Activated effector memory CD4-positive, alpha-beta T cell treated with anti-CD3 and anti-CD28 coated beads, Interleukin-2, amount 50 U/mL, for 16 hours (primary cell): ENCODE measurements at places on chromosomes 2 and 18.

DNA sequence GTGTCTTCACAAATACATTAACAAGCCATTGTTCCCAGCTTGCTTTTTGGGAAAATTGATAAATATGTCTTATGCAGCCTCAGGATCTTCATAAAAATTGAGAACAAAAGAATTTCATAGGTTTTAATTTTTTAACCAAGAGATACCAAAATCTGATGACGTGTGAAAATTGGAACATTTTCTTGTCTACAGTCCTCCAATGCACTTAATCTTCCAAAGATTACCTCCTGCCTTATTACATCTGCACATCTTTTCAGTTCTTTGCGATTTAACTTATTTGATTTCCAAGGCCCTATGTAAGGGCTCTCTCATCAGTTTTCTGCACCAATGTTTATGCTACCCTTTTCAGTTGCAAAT lies 3.1 kb downstream of the MRPL35 start:
- DNase-seq = no peak

GRCh38 chr2:239946562-239946863 lies 78.6 kb downstream of the NDUFA10 start:
- DNase-seq = peak; percentile 55

DNA sequence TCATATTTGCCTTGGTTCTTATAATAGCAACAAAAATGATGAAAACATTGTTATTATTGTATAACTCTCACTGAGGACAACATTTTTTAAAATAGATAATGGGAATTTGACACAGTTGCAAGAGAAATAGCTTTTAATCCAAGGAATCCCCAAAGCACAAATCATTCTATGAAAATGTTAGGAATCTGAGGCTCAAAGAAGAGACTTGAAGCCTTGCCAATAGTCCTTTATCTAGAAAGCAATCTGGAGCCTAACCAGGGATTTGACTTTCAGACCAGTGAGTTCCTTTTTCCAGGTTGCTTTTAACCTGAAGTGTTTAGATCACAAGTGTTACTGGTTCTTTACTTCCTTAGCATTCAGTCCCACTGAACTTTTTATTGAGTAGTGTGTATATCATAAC lies 574.5 kb upstream of the ZEB2 start:
- DNase-seq = no peak

GRCh38 chr18:59123588-59124369 lies 15.9 kb upstream of the SEC11C start:
- no peak for DNase-seq

- DNase-seq = no peak
Observed at GRCh38 chr2:15069149-15069548, 436.6 kb downstream of the LRATD1 start.

DNA sequence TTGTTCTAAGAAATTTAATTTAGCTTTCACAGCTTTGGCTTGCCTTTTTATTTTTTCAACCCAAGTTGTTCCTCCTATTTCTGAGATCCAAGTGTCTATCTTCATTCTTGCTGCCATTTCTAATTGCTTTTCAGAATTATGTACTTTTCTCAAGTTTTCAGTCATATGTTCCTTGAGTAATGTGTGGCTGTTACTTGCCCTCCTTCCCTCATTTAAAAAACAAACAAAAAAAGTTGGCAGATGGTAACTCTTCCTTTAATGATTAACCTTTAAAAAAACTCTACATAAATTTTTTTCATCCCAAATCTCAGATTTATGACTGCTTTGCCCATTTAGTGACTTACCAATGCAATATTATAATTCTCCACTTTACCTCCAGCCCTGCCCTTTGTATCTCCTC lies 131.3 kb downstream of the GALNT3 start:
- no peak for DNase-seq

GRCh38 chr2:64972876-64973275 lies 16.3 kb upstream of the SLC1A4 start:
- no peak for DNase-seq

DNA sequence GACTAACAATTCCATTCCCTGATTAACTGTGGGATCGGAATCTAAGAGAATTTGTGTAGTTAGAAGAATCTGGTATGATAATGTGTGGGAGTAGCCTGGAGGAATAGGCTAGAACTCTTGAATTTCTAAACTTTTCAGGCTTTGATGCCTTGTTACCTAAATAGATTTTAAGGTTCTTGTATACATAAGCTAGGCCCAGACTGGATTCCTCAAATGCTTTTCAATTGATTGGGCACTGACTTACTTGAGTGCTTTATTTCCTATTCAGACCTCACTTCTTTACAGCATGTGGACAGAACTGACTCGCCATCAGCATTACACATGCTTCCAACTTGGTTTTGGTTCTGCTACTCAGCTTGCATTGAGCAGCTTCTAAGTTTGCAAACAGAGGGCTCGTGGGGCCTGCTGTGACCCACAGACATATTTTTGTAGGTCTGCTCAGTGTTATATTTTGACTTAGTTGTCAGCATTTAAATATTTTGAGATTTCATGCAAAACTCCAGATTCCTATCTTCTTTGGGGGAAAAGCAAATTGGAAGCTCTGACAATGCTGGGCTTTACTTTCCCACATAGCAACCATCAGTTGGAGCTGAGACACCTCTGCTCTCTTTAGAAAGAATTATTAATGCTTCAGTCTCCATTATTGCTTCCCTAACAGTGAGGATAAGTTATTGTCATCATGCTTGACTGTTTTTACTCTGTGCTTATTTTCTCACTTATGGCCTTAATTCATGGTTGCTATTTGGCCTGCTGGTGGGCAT lies 5.7 kb downstream of the PARD3B start:
- no peak for DNase-seq

DNA sequence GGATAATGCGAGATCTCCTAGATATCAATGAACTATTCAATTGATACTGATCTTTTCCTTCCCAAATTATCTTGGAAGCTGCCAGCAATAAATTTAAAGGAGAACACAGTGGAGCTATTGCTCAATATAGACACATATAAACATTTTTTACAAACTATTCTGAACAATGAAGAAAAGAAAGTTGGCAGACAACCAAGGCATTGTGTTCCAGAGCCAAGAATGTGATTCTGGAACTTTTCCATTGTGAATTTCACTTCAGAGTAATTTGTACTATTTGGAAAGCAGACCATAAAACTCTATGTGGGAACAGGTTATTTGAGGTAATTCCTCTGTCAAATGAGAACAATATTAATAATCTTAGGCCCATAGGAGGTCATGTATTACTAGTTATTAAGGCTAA lies 588.2 kb downstream of the IRS1 start:
- DNase-seq = no peak

DNA sequence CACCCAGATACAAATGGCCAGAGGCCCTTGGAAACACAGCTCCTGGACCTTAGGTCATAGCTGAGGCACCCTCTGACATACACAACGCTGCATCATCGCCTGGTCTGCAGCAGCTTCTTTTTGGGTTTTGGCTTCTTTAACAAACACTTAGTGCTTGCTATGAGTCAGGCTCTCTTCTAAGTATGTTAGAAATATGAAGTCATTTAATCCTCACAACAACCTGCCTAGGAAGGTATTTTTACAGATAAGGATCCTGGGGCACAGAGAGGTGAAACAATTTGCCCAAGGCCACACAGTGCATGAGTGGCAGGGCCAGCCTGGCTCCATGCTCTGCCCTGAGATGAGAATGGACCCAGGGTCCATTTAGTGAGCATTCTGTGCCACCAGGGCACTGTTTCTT lies 96.6 kb downstream of the TMEM17 start:
- DNase-seq = no peak

GRCh38 chr2:222869252-222869560 lies 8.4 kb downstream of the ACSL3 start:
- DNase-seq = no peak

DNA sequence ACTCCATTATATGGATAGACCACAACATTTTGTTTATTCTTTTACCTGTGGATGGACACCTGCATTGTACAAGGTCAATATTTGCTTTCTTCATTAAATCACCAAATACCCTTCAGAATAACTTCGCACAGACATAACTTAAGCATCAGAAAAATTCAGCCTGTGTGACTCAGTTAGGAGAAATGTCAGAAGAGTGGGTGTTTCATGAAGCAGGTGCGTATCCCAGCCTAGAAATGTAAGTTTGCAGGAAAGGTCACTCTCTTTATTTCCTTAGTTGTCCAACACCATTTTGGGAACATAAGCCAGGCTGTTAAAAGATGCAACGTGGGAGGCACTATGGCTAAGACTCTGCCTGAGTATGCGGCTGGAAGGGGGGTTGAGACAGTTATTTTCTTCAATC lies 48.6 kb upstream of the FHL2 start:
- DNase-seq = no peak

DNA sequence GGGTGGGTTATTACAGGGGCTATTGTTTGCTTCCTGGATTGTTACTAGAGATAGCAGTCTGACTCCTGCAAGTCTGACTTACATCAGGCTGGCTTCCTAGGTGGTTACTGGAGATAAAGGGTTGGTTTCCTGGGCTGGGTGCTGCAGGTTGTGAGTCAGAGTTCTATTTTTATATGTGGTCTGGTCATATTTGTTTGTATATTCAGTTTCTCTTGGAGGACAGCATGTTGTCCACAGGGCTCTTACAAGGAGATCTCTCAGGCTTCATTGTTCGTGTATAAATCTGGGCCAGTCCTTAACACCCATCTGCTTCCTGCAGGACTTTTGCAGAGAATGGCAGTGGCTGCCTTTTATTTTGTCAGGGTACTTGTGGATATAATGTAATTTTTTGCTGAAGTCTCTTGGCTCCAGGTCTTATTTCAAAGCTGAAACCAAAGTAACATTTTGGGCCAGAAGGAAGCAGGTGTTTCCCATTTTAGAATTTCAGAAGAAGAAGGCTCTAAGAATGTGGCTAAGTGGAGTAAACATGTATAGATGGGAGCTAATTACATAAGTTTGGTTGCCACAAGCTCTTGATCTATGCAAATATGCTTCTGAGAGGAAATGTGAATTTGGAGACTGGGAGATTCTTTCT lies 65.9 kb upstream of the SLC16A14 start:
- no peak for DNase-seq

GRCh38 chr2:121595012-121595891 lies 54.0 kb downstream of the CLASP1 start:
- DNase-seq = no peak
